ENCODE measurements at places on chromosomes 7 and 10. TPM values are rescaled to one million over a fixed set of nuclear protein-coding genes. Genes with fewer than 3 reads are reported as not detected.

ASIC3 gene
- total RNA-seq: 4.7 TPM

OR6B1 gene
- total RNA-seq: not detected

CDK1 gene
- total RNA-seq: 1.6 TPM

ZCWPW1 gene
- total RNA-seq: 8.0 TPM

AGBL3 gene
- total RNA-seq: 5.3 TPM

USP6NL gene
- 37.8 TPM for total RNA-seq
